Fibroblast of skin of right biceps (primary cell): ENCODE measurements at places on chromosomes 4 and X.

DNA sequence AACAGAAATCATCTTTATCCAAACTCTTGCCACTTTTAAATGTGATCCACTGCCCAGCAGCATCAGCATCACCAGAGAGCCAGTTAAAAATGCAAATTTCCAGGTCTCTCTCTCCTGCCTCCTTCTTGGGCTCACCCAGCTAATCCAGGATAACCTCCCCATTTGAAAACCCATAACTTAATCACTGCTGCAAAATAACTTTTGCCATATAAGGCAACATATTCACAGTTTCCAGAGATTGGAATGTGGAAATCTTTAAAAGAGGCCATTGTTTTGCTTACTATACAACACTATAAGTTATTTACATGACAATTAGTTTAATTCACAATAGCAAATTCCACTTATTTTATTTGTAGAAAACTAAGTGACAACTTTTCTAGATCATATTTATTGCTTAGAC, 4.8 kb upstream of the EXOSC9 start:
- DNase-seq = peak; percentile 49

- DNase-seq = no peak
These were observed 1.7 kb downstream of the SLC9B2 start for GRCh38 chr4:103074744-103075434.

DNA sequence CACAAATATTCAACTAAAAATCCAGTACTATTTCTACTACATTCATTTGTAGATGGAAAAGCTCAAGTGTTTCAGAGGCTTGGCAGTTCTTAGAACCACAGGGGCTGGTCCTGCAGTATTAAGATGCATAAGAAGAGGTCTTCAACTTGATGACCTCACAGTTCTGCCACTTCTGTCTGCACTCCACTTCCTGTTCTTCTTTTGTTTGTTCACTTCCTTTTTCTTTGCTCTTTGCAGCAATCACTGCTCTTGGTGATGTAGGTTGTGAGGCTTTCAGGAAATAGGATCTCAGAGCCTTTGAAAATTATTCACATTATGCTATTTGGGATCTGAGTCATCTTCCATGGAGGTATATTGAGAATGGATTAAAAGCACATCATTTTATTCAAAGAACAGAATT, 602.0 kb upstream of the CPEB2 start:
- no peak for DNase-seq

DNA sequence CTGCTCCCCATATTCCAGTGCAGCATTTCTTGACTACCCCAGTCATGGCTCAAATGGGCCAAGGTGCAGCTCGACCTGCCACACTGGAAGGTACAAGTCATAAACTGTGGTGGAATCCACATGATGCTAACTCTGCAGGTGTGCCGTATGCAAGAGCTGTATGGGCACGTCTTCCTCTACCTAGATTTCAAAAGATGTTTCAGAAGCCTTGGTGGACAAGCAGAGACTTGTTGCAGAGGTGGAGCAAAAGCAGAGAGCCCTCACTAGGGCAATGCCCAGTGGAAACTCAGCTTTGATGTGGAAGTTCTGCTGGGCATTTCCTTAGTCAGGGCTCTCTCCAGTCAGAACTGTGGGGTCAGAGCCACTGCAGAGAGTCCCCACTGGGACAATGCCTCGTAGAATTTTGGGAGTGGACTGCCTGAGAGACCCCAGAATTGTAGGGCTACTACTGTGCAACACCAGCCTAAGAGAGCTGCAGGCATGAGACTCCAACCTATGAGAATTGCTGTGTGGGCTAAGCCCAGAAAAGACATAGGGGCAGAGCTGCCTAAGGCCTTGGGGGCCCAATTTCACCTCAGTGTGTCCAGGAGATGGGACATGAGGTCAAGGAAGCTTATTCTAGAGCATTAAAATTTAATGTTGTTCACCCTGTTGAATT, 65.7 kb downstream of the BEX3 start:
- DNase-seq = no peak

- DNase-seq = no peak
These were observed 326.3 kb downstream of the ARHGAP10 start for GRCh38 chr4:148057984-148058859.

DNA sequence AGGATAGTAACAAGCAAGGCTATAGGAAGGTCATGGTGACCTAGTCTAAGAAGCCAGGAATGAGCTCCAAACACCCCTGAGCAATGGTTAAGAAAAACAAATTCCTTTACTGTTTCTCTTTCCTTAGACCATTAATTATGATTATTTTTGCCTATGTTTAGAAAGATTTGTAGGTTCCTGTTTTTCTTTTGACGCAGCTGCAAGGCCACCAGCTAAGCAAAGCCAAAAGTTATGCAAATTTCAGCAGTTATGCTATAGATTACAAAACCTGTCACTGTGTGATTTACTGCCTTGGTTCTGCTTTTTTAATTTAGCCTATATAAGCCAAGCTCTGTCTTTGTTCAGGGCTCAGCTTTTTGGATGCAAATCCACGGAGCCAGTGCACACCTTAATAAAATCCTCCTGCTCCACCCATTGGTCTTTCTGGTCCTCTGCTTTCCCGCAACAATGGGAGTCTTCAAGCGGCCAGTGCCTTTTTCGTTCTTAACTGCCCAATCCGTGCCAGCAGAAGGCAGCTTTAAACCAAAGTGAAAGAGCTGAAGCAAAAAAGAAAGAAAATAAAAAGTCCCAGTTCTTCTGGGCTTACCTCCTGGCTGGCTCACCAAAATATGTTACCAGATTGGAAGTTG, 1.4 kb upstream of the CEP135 start:
- peak; percentile 68 for DNase-seq

DNA sequence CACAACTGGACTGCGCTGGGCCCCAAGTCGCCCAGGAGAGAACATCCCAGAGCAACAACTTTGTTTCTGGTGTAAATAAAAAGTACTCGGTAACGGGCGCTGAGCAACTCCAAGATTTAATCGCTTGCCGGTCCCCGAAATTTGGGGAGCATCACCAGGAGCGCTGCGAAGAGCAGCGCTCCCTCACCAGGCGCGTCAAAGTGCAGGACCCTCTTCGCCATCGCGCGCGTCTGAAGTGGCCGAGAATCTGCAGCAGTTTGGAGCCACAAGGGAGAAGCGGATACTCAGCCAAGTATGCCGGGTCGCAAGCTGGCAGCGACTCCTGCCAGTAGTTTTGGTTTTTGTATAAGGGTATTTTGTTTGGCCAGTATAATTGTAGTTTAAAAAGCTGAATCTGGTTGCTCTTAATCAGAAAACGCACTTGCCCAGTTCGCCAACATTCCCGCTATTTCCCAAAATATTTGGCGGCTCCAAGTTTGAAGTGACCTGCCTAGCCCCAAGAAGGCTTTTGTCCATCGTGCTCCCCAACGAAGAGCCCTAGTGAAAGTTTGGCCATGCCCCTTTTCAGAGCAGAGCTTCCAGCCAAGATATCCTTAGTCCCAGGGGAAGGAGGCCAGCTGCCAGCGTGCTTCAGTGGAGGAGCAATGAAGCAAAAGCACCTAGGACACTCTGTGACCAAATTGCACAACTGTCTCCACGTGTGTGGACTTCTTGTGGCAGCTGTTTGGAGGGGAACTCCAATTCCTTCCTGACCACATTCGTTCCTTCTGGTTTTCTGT, 557 bp upstream of the KDR start:
- DNase-seq = peak; percentile 5

DNA sequence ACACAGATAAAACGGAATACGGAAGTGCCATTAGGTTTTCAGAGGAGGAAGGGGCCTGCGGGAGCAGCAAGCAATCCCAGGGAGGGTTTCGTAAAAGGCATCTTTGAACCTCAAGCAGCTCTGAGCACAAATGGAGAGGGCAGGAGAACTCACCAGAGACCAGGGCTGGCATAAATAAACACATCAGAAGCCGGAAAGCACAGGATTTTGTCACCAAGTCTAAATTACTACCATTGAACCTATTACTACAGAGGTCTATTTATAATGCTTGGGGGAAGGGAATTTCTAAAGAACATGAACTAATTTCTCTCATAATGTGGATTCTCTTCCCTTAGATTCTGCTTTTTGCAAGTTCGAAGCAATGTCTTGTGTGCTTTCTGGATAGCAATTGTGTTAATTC, 39.6 kb upstream of the MBTPS2 start:
- DNase-seq = no peak

- no peak for DNase-seq
These were observed 561.3 kb upstream of the INTU start for GRCh38 chr4:127071443-127071842.

DNA sequence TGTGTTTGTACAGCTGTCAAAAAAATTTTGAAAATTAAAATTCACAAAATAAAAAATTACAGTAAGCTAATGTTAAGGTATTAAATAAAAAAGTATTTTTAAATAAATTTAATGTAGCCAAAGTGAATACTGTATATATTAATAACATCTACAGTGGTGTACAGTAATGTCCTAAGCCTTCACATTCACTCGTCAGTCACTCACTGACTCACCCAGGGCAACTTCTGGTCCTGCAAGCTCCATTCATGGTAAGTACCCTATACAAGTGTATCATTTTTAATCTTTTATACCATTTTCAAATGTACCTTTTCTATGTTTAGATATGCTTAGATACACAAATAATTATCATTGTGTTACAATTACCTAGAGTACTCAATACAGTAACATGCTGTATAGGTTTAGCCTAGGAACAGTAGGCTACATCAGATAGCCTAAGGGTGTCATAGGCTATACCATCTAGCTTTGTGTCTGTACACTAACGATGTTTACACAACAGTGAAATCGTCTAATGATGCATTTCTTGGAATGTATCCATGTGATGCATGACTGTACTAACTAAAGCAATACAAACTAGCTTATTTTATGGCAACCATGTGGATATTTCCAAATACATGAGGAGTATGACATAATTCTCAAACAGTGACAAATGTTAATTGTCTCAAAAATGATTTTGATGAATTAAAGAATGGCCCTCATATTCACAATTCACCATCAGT, 13.7 kb downstream of the DDX60 start:
- peak; percentile 67 for DNase-seq

- DNase-seq = no peak
These were observed 4.9 kb upstream of the ASB11 start for GRCh38 chrX:15320297-15320696.

- DNase-seq = no peak
These were observed 77.8 kb downstream of the CLDN22 start for GRCh38 chr4:183242291-183242690.

GRCh38 chrX:133638285-133638684, 223.0 kb upstream of the GPC4 start:
- DNase-seq = peak; percentile 79

- no peak for DNase-seq
These were observed 13.8 kb downstream of the SH3BP2 start for GRCh38 chr4:2806390-2807355.

GRCh38 chrX:134365904-134366303, 94.1 kb upstream of the HPRT1 start:
- DNase-seq = no peak

GRCh38 chrX:129347291-129347690, 176.0 kb downstream of the SMARCA1 start:
- no peak for DNase-seq

DNA sequence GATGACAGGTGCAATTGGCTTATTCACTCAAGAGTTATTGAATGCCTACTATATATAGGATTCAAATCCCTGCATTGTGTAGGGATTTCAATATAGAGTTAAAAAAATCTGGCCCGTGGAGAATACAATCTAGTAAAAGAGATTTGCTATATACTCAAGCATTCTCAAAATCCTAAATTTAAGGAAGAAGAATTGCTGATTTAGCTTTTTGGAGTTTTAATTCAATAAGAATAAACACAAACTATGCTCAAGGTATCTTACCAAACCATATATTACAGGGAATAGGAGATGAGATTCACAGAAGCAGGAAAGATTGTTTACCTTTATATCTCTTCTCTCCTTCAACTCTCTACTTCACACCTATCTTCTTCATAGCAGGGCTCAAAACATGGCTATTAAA, 476.8 kb downstream of the PACRGL start:
- DNase-seq = no peak

DNA sequence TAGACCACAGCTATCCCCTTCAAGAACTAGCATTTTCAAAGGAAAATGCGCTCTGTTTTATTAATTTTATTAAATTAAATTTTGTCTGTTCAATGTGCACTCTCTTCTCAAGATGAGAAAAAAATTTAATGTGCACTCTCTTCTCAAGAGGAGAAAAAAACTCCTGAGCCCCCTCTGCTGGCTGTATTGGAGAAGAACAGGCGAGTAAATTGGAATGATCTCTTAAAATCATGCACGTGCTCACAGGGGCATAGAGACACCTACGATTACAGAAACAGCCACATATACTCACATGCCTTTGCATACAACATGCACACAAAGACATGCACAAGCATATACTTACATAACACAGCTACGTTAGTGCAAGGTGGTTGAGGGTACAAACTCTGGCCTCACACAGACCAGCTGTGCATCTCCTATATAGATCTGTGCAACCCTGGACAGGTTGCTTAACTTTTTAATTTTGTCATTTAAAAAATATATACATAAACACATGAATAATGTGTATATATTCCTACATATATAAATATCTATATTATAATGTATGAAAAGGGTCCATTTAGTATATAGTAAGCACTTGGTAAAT, 176.2 kb upstream of the CXorf66 start:
- DNase-seq = peak; percentile 13

DNA sequence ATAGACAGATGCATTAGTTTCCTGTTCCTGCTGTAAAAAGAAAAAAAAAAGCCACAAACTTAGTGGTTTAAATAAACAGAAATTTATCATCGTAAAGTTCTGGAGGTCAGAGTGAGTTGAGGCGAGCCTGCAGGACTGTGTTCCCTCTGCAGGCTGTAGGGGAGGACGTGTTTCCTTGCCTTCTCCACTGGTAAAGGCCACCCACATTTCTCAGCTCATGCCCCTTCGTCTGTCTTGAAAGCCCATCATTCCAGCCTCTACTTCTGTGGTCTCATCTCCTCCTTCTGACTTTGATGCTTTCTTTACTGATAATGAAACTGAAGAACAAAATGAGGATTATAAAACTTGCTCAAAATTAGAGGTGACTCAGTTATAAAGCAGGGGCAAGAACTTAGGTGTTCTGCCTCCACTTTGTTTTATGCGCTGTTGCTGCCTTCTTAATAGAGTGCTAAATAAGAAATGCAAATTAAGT, 143.0 kb downstream of the STIM2 start:
- DNase-seq = peak; percentile 44

- DNase-seq = no peak
These were observed 150.0 kb downstream of the SPOCK3 start for GRCh38 chr4:167084321-167084720.

- DNase-seq = peak; percentile 18
These were observed 65.5 kb downstream of the GLRA3 start for GRCh38 chr4:174763454-174764104.
